ENCODE measurements at places on chromosomes 2 and 18.

DNA sequence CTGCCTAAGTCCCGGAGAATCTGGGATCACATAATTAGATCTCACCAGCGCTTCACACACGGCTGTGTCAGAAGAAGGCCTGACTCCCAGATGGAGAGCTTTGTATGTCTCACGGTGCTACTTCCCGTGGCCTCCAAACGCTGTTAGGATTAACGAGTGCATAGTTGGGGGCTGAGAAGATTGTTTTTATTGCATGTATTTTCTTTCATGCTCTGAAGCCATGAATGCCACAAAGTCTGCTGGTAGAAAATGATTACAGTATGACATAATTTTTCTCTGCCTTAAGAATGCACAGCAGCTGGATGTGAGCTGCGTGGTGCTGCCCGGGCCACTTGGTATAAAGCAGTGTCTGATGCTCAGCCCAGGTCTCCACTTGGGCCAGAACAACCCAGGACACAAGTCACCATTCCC is 166.5 kb downstream of the SEPTIN10 start:
- no peak for DNase-seq

GRCh38 chr2:218566296-218566695 is 1.9 kb downstream of the USP37 start:
- no peak for DNase-seq

GRCh38 chr2:200966770-200967169 is 3.3 kb upstream of the ORC2 start:
- DNase-seq: no peak

DNA sequence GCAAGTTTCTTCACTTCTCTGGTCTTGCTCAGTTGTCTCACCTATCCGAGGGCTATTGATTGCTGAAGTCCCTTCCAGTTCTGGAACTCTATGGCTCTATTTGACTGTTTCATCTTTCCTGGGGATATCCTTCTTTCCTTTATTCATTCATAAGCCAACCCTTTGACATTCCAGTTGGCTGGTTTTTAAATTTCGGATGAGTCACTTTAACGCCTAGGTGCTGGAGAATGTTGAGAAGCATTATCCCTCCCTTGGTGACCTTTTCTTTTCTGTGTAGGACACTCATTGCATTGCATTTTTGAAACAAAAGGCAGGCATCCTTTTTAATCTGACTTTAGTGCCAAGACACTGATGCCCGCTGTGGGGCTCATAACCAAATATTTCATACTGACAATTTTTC is 307.1 kb downstream of the TSN start:
- no peak for DNase-seq

DNA sequence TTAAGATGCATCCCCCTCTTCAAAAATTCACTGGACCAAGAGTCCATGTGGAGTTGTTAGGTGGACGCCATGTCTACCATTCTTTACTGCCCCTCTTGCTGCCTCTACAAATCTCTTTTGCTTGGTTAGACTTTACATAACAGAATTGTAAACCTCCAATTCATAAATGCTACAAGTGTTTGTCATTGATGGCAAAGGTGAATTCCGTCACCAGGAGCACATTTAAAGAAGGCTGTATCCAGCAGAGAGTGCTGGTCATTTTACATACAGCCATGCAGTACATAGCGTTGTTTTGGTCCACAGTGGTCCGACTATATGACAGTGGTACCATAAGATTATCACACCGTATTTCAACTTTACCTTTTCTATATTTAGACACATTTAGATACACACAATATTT is 274.5 kb downstream of the MYCN start:
- no peak for DNase-seq

DNA sequence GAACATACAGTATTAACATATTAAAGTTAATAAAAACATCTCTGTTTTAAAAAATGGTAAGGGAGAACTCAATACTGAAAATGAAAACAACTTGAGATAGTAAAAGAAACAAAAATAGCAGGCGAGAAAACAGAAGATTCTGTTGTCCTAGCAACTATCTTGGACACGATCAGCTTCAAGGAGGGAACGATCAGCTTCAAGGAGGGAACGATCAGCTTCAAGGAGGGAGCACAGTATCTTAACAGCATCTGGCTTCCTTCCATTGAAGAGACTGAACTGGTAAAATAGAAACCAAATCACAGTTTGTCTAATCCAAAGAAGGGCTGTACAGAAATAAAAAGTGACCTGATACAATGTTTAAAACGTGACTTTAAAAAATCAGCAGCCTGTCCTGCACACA is 51.8 kb downstream of the NDUFA10 start:
- DNase-seq: no peak

GRCh38 chr18:24534271-24534670 is 73.8 kb downstream of the HRH4 start:
- DNase-seq: no peak

GRCh38 chr18:37641573-37641972 is 76.0 kb upstream of the CELF4 start:
- DNase-seq: no peak

- DNase-seq: no peak
Observed at GRCh38 chr18:34084635-34085034, 140.1 kb downstream of the NOL4 start.

GRCh38 chr2:26974352-26974751 is 3.9 kb downstream of the MAPRE3 start:
- DNase-seq: no peak

- peak; percentile 58 for DNase-seq
Observed at GRCh38 chr18:2883076-2883735, 36.4 kb downstream of the EMILIN2 start.

DNA sequence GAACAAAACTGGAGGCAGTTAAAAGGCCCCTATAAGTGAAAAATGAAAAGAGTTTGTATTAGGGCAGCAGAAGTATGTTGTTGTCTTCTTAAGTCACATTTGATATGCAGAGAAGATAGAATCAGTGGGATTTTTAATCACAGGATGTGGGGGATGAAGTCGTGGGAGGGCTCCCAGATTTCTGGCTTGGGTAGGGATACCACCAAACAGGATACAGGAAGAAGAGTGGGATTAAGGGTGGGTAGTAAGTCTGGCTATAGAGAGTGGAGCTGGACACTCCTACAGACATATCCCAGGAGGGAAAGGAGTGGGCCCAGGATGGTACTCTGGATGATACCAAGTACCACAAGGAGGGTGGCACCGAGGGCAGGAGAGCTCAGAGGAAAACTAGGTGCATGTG is 99.3 kb downstream of the GAREM1 start:
- no peak for DNase-seq

GRCh38 chr2:55364189-55365055 is 55.2 kb downstream of the CCDC88A start:
- peak; percentile 53 for DNase-seq

DNA sequence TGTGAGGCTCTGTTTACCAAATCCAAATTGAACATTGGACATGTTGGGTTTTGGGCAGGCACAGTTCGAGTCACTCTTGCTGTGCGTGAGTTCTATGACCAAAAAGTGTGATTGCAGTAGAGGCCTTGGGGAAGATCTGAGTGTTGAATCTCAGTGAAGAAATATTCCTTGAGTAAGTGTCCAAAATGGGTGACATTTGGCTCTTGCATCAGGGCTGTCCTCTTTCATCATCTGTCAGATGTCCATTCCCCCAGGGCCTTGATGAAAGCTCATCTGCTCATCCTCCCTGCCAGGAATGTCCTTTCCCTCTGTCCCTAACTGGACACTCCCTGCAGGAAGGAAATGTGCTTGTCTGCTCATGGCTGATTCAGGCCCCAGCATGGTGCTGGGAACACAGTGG is 6.4 kb upstream of the SFTPB start:
- DNase-seq: no peak

- no peak for DNase-seq
Observed at GRCh38 chr2:228094377-228094921, 87.0 kb downstream of the SPHKAP start.

- peak; percentile 65 for DNase-seq
Observed at GRCh38 chr2:231926761-231927565, 767 bp upstream of the NPPC start.

GRCh38 chr18:9055185-9055584 is 47.3 kb upstream of the NDUFV2 start:
- no peak for DNase-seq

- DNase-seq: no peak
Observed at GRCh38 chr18:49814147-49814499, 790 bp upstream of the ACAA2 start.

- DNase-seq: no peak
Observed at GRCh38 chr2:75311993-75312392, 112.7 kb upstream of the TACR1 start.

- no peak for DNase-seq
Observed at GRCh38 chr18:5771343-5771742, 124.0 kb downstream of the TMEM200C start.

DNA sequence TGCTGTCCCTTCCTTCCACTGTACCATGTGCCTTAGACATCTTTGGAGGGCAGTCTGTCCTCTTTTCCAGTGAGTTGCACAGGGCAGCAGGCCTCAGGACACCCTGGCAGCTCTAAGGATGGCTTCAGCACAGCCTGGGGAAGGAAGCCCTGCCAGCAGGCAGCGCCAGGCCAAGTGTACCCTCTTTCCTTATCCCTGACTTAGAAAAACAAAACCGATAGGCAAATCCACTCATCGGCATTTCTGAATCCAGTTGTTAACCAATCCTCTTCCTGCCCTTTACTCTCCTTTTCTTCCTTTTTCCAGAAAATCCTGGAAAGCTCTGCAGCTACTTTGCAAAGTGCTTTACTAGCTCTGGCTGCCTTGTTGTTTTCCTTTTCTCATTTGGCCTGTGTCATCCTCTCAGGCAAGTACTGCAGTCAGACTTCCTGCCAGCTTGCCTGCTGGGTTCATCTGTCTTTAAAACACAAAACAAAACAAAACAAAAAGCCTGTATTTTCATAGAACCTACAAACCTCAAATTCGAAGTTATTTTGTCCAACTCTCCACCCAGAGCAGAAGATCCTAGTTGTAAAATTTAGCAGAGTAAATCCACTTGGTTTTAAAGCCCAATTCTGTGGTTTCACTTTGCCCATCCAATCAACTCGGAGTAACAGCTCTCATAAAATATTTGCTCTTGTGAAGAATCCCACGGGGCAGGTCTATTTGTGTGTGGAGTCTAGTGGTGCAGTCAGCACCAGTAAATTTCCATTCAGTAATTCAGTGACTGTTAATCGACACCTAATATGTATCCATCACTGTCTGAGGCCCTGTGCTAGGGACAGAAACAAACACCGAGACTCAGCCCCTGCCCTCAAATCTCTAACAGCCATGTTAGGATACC is 45.2 kb downstream of the PCBP1 start:
- DNase-seq: peak; percentile 64

GRCh38 chr2:1866402-1867111 is 122.2 kb upstream of the PXDN start:
- DNase-seq: no peak

GRCh38 chr2:43068041-43068533 is 158.3 kb downstream of the ZFP36L2 start:
- DNase-seq: peak; percentile 44

DNA sequence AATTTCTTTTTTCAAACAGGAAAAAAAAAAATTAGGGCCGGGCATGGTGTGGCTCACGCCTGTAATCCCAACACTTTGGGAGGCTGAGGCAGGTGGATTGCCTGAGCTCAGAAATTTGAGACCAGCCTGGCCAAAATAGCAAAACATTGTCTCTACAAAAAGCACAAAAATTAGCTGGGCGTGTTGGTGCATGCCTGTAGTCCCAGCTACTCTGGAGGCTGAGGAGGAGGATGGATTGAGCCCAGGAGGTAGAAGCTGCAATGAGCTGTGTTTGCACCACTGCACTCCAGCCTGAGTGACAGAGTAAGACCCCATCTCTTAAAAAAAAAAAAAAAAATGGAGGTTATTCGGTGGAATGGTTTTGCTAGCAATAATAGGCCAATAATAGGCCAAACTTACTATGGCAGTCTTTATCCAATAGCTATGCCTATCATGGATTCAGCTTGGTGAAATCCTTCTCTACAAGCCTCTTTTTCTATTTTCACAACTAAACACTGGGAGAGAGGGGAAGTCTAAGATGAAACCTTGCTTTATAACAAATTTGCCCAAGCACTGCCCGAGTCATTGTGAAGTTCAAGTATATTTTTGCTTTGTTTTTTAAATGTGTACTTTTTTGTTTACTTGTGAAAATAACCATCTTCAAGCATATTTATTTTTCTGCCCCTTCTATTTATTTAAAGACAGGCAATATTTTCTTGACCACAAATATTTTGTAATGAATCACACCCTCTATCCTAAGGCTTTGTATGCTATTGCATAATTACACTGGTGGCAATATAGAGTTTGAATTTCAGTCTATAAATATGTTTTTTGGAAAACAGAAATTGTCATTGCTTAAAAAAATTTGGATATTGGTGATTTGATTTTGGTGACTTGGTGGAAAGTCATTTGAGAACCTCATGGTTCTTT is 20.0 kb upstream of the KYNU start:
- no peak for DNase-seq

DNA sequence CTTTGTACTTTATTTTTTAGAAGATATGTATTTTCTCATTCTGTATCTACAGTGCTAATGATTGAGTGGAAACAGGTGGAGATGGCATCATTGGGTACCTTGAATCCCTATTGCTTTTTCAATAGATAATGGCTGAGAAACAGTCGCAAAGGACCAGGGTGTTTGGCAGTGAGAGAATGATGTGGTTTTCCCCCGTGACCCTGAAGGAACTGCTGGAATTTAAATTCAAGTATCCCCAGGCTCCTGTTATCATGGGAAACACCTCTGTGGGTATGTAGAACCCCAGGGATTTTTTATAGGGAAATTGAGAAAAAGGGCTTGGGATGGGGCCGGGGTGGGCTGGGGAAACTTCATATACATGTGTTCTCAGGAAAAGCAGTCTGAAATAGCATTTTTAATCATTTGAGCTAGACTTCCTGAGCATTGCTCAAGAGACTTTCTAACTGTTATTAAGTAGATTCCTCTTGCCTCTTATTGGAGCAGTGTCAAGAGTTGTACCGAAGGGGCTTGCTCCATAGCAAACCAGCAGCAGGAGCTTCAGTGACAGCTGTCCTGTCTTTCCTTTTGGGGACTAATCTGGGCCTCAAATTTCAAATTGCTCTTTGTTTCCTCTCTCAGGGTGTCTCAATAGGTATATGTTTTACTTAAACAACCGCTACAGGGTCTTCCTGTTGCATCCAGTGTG is 18.9 kb downstream of the AOX1 start:
- no peak for DNase-seq

DNA sequence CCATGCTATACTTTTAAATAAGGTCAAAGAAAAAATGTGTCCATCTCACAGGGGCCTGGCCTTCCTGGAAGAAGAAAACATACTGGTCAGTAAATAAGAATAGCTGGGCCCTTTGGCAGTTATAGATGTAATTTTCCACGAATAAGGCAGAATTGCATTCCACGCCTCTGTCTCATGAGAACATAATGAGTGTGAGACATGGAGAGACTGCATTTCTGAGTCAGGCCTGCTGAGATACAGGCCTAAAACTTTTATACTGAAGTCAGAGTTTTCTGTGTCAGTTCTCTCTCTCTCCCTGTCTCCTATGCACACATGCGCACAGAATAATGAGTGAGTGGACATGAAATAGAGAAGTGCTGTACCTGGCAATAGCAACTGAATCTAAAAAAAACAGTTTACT is 20.4 kb upstream of the IL1R1 start:
- DNase-seq: no peak

GRCh38 chr2:238473523-238473922 is 46.8 kb downstream of the ASB1 start:
- no peak for DNase-seq

- DNase-seq: peak; percentile 85
Observed at GRCh38 chr2:237858294-237859081, 935 bp upstream of the RAMP1 start.

GRCh38 chr2:28336264-28336980 is 56.2 kb upstream of the FOSL2 start:
- peak; percentile 41 for DNase-seq

GRCh38 chr2:134290358-134290757 is 36.5 kb downstream of the MGAT5 start:
- no peak for DNase-seq

All from right forelimb (tissue), 1 donor.